CD4-positive, alpha-beta T cell treated with Interleukin-4 for 1 hour (primary cell): ENCODE measurements at places on chromosomes 12 and 14.

GRCh38 chr12:47343684-47344567, 264.2 kb upstream of the AMIGO2 start:
- no peak for DNase-seq

DNA sequence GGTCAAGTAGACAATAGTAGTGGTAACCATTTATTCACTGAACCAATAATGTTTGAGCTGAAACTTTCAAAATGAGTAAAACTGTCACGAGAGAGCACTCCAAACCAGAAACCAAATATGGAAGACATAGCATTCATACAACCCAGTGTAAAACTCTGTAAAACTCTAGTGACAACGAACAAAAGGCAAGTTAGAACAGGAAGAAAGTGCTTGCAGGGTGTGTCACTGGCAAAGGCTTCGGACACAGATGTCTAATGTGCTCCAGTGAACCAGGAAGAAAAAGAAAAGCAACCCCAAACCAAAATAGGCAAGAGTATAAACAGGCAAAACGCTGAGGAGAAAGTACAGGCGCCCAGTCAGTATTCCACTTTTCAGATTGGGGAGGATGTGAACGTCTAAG, 79.3 kb upstream of the FZD10 start:
- DNase-seq: no peak

GRCh38 chr12:128583453-128583852, 240.3 kb downstream of the SLC15A4 start:
- no peak for DNase-seq

DNA sequence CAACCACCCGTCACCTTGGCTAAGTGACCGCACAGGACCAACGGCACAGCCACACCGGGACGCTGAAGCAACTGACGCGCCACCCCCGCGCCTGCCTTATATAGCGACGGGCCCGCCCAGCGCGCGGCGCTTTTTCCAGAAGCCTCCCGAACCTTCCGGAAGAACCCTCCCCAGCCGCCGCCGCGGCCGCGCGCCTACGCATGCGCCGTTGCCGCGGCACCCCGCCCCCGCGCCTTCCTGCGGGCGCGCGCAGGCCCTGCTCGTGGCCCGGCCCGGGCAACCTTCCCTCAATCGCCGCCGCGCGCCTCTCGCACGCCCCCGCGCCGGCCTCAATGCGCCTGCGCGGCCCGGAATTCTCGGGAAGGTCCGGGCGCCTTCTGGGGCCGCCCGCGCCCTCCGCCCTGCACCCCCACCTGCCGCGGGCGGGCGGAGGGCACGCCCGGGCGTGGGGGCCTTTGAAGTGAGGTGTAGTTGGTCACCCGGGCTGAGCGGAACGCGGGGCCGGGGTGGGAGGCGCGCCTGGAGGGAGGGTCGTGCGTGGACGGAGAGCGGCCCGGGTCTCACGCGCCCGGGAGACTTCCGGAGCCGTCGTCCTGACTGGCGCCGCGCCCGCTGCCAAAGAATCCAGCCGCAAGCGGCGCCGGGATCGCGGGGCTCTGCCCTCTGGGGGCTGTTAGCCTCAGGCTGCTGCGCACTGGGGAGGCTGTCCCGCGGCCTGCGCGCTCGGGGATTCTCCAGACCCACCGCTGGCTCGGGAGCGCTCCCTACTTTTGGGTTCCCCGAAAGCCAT, at the start of gene HSP90AA1:
Gene HSP90AA1 (minus strand): TSS at position 73 of the 790 bp plus-strand sequence. CDS start 666 bp downstream, outside the sequence.
- DNase-seq: peak; percentile 95

GRCh38 chr14:33774723-33775470, 176.0 kb downstream of the EGLN3 start:
- no peak for DNase-seq

- DNase-seq: no peak
Measured at GRCh38 chr14:68849416-68849815, 56.5 kb upstream of the ZFP36L1 start.

DNA sequence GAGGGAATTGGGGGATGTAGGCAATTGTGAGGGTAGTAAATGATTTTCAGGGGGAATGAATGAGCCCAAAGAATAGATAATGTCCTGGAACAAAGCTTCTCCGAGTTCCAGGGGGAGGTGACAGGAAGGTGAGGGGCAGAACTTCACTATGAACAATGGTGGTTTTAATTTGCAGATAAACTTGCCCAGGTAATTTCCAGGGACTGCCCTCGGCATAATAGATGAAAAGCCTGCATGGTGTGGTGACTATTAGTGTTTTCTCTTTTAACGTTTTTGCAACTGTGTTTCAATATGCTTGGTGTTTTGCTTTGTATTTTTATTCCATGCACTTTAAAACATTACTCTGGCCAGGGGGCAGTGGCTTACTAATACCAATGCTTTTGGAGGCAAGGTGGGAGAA, 325.2 kb upstream of the RGS6 start:
- DNase-seq: no peak
